ENCODE measurements at places on chromosomes 7 and 10. TPM values are rescaled to one million over a fixed set of nuclear protein-coding genes. Genes with fewer than 3 reads are reported as not detected.

The PTF1A gene
- polyA plus RNA-seq = not detected

The AVL9 gene
- polyA plus RNA-seq = 31.0 TPM

- no peak for DNase-seq
These were observed 22.5 kb downstream of the AKR1E2 start for GRCh38 chr10:4848356-4849041.

The RBP3 gene
- polyA plus RNA-seq = 0.06 TPM

- no peak for DNase-seq
These were observed 8.1 kb downstream of the THNSL1 start for GRCh38 chr10:25024528-25024927.

GRCh38 chr10:78901694-78902093, 167.1 kb upstream of the ZMIZ1 start:
- no peak for DNase-seq

The LRCH4 gene
- 83.5 TPM for polyA plus RNA-seq

DNA sequence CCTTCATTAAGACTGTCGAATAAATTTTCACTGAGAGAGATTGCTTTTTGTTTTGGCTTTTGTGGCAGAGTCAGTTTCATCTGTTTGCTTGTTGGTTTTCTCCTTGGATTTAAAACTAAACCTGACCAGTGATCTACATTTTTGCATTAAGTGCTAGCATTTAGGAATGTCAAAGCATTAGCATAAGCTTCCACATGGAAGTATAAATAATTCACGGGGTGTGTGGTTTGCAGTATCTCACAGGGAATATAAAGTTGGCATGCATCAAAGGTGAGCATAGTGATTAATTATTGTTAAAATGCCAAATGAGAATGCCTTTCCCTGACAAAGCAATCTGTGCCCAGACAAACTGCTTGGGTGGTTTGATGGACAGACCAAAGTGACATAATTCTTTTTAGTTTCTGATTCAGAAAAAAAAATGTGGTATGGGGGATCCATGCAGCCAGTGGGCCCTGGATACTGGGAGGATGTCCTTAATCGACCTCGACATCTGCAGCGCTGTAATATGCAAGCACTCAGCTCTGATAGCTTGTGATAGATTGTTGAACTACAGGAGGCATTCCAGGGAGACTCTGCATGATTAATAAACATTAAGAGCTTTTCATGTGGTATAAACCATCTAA, 339.3 kb upstream of the POM121L12 start:
- no peak for DNase-seq

DNA sequence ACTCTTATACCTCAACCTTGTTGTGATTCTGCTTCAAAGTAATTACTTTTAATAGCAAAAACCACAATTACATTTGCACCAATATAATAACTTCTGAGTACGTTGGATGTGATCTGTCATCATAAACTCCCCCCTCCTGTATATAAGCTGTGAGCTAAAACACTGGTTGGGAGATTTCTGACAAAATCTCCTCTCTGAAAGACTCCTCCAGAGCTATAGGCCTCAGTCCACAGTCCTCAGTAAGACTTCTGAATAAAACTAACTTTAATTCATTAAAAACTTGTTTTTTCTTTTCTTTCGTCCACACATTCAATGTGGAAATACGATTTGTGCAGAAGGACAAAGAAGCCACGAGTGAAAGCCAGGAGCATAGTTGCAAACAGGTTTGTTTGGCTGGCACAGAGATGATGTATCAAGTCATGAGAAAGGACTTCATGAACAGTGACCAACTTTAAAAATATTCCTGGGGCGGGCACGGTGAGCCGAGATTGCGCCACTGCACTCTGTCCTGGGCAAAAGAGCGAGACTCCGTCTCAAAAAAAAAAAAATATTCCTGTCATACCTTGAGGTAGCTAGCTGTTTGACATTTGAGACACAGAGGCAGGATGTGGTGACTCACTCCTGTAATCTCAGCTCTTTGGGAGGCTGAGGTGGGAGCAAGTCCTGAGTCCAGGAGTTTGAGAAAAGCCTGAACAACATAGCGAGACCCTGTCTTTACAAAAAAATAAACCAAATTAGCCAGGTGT, 91.1 kb upstream of the ARHGAP21 start:
- DNase-seq = no peak

GRCh38 chr7:17368856-17369524, 70.5 kb downstream of the AHR start:
- DNase-seq = no peak

DNA sequence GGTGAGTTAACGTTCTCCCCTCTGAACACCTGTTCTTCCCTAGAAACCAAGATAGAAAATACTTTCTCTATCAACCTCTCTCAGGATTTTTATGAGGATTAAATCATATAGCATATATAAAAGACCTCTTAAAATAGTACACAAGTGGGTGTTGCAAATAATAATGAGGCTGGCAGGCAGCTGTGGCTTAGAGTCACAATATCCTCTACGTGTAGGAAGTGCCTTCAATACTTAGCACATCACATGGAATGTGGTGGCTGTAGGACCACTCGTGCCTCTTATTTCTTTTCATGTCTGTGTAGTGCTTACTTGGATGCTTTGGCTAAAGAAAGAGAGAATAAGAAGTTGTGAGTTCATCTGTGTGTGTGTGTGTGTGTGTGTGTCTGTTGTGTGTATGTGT, 96.3 kb downstream of the PRLHR start:
- DNase-seq = no peak

The STN1 gene
- polyA plus RNA-seq = 31.4 TPM

DNA sequence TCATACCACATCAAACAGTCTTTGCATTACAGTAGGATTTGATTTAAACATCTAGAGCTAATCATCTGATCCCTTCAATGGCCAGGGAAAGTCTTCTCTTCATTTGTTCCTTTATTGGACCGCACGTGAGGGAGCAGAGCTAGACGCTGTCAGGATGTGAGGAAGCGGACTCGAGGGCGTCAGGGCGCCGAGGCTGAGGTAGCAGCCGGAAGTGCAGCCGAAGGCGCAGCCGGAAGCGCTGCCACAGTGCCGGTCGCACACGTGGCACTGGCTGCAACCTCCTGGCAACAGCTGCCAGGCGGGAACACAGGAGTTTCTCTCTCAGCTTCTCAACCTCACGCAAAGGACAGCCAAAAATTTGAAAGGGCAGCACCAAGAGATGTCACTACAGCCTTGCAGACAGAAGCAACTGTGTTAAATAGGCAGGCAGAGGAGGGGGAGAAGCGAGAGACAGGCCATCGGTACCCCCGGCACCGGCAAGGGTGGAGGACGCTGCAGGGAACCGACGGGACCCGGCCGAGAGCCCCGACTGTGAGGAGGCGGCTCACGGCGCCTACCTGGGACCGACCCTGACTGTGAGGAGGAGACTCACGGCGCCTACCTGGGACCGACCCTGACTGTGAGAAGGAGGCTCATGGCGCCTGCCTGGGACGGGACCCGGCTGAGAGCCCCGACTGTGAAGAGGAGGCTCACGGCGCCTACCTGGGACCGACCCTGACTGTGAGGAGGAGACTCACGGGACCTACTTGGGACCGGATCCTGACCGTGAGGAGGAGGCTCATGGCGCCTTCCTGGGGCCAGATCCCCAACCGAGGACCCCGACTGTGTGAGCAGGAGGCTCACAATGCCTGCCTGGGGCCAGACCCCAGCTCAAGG, 32.3 kb downstream of the VIPR2 start:
- no peak for DNase-seq

- no peak for DNase-seq
These were observed 50.1 kb upstream of the SRPK2 start for GRCh38 chr7:105438847-105439173.

DNA sequence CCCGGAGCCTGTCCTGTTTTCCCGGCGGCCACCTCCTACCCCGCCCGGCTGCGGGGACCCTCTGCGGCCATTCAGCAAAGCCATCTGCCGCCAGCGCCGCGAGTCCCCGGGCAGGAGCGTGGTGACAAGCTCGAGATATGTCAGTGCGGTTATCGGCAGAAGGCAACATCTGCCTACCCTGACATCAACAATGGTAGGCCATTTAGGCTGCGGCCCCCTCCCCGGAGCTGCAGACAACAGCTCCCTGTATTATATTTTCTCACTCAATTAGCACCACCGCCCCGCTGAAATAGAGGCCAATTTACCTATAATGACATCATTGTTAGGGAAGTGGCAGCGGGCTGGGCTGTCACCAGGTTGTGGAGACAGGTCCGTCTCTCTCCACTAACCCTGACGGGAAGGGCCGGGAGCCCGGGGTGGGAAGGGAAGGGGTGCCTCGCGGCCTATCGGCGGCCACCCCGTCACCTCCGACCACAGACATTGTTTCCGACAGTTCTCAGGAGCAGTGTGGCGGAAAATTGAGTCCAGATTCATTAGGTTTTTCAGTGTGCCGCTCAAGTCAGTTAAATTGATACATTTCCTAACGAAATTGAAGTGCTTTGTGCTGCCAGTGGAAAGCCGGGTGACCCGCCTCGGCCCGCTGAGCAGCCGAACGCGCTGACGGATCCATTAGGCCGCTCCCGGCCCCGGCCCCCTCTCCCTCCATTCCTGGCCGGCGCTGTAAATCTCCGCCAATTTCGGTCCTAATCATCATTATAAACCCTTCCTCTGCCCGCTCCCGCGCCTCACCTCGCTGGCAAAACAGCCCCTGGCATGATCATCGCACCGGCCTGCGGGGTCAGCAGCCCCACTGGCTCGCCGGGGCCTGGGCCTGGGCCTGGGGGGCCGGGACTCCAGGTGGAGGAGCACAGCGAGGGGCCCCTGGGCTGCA, 43.0 kb downstream of the UNCX start:
- DNase-seq = no peak

The ZNF12 gene
- 36.5 TPM for polyA plus RNA-seq

- DNase-seq = no peak
These were observed 8.9 kb downstream of the EEPD1 start for GRCh38 chr7:36161996-36162395.

The CASP7 gene
- 59.0 TPM for polyA plus RNA-seq

- DNase-seq = no peak
These were observed 80.7 kb upstream of the MAGI2 start for GRCh38 chr7:79534128-79534527.

GRCh38 chr7:135745703-135746312, 2.8 kb downstream of the FAM180A start:
- no peak for DNase-seq

GRCh38 chr10:80611481-80612185, 73.9 kb downstream of the SH2D4B start:
- DNase-seq = no peak

The HMX2 gene
- not detected for polyA plus RNA-seq

The XPNPEP1 gene
- polyA plus RNA-seq = 76.2 TPM

The ACBD7 gene
- 7.7 TPM for polyA plus RNA-seq

The PLEKHS1 gene
- 0.23 TPM for polyA plus RNA-seq

GRCh38 chr10:49071160-49071761, 44.1 kb downstream of the VSTM4 start:
- DNase-seq = no peak

GRCh38 chr7:36128448-36129047, 24.5 kb upstream of the EEPD1 start:
- DNase-seq = no peak

DNA sequence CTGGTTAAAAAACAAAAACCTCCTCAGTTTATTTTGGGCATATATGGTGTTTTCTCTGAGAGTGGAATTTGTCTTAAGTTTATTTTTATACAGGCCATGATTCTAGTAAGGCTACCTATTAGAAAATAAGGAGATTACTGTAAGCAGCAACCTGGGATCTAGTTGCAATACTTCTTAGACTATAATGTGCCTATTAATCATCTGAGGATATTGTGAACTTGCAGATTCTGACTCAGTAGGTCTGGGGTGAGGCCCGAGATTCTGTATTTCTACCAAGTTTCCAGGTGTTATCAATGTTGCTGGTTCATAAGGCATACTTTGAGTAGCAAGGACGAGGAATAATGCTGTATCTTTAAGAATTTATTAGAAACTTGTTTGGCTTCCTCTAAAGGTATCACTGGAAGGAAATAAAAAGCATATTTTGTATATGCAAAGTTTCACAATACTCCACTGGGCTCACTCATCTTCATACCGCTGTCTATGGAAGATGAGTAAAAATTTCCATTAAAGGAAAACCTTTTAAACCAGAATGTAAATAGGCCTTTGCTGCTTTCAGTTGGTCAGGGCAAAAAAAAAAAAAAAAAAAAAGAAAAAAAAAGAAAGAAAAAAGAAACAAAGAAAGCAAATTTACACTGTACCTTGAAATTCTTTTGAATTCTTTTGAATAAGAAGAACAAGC, 105.8 kb downstream of the BMPER start:
- DNase-seq = no peak

DNA sequence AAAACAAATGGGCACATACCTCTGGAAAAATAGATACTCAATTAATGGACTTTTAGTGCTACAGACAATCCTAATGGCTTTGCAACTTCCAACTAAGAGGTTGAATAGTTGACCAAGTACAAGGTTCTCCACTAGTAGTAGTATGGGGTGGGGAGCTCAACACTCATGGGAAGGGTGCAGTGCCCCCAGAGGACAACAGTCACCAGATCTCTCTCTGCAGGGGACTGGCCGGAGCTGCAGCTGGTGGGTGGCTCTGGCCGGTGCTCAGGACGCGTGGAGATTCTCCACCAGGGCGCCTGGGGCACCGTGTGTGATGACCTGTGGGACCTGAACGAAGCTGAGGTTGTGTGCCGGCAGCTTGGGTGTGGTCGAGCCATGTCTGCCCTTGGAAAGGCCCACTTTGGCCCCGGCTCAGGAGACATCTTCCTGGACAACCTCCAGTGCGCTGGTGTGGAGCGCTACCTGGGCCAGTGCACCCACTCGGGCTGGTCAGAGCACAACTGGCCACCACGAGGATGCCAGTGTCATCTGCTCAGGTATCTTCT, 68.1 kb downstream of the CUZD1 start:
- no peak for DNase-seq

DNA sequence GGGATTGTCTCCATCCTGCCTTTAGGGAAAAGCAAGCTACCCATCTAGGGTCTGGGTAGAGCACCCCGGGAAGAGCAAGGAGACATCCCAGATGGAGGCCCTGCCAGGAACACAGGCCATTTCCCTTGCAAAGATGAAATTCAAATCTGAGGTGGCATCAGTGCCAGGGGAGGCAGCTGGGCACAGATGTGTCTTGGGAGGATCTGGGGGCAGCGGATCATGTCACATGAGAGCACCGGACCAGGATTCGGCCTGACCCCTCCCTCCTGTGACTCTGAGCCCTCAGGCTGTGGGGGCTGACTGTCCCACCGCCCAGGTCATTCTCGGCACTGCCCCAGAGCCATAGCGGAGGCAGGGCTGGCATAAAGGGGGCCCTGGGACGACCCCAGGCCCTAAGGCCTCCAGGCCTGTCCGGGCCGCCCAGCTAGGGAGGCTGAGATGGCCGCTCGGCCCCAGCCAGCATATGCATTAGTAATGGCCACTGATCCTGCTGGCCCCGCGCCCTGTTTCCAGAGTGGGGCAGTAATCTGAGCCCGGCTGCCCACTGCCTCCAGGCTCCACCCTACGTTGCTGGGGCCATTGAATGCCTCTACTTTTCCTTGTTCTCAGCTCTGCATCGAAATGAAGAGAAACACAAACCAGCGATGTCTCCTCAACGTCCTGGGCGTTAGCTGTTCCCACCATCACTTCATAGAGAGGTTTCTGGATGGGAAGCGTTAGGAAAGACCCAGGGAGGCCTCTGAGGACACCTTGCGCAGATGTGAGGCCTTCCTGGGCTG, 148.5 kb downstream of the UBE2H start:
- DNase-seq = no peak

GRCh38 chr7:151558575-151558974, 38.9 kb upstream of the RHEB start:
- no peak for DNase-seq

All from right lung (tissue), 10 donors.